ENCODE measurements at places on chromosomes 12 and 14.

- no peak for DNase-seq
These were observed 70.5 kb downstream of the LIN52 start for GRCh38 chr14:74155287-74155686.

- peak; percentile 6 for DNase-seq
These were observed 40.1 kb upstream of the CISTR start for GRCh38 chr12:53791735-53792326.

- DNase-seq = no peak
These were observed 3.5 kb downstream of the CLEC9A start for GRCh38 chr12:10033783-10034545.

DNA sequence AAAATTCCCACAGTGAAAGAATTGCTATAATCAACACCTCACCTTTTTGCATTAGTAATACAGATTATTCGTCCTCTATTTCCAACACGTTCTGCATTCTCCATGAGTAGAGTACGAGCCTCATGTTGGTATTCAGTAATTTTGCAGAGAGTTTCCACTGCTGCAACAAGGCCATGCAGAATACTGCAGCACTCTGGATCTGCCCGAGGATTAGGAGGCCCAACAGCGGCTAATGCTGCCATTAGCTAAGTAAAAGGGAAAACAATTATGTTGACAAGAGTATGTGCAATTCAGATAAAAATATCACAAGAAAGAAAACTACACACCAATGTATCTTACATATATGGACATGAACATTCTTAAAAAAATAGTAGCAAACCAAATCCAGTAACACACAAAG is 9.1 kb downstream of the INTS13 start:
- DNase-seq = no peak

GRCh38 chr12:122207391-122207790 is 3.9 kb downstream of the B3GNT4 start:
- no peak for DNase-seq

DNA sequence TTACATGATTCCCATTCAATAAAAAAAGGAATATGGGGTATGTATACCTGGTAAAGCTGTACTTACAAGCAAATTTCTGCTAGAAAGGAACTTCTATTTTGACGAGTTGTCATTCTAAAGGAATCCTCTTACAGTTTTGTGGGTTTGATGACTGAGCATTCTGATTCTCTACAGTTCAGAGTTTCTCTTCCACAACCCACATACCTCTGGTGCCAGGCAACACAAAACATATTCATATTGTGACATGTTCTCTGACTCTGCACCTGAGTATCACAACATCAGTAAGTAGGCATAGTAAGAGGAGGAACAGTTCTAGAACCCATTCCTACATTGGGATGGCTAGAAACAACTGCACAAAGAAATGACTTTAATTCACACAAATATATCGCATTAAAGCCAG is 636.6 kb downstream of the MED13L start:
- no peak for DNase-seq

DNA sequence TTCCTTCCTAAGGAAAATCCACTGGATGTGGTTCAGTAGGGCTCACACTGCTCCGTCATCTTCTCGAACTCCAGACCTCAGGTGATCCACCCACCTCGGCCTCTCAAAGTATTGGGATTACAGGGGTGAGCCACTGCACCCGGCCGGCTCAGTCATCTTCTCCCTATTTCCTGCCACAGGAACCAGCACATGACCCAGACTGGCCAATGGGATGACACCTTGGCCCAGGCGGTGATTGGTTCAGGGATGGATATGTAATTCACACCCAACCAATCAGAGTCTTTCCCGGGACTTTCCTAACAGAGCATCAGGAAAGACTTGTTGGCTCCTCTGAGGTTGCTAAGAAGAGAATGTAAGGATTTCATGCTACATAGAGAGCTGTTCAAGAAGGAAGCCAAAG is 19.2 kb upstream of the C12orf76 start:
- DNase-seq = no peak

GRCh38 chr14:83421711-83422110 is 1888.1 kb upstream of the SEL1L start:
- no peak for DNase-seq

- DNase-seq = no peak
These were observed 61.0 kb downstream of the PPM1A start for GRCh38 chr14:60309867-60310552.

- DNase-seq = peak; percentile 45
These were observed 1.5 kb downstream of the IRF2BPL start for GRCh38 chr14:77026930-77027537.

- DNase-seq = peak; percentile 66
These were observed 24.5 kb downstream of the GPRC5D start for GRCh38 chr12:12927211-12928079.

GRCh38 chr12:123938679-123939480 is 33.8 kb downstream of the CCDC92 start:
- peak; percentile 23 for DNase-seq

- no peak for DNase-seq
These were observed 8.8 kb downstream of the TNFRSF1A start for GRCh38 chr12:6333029-6333428.

DNA sequence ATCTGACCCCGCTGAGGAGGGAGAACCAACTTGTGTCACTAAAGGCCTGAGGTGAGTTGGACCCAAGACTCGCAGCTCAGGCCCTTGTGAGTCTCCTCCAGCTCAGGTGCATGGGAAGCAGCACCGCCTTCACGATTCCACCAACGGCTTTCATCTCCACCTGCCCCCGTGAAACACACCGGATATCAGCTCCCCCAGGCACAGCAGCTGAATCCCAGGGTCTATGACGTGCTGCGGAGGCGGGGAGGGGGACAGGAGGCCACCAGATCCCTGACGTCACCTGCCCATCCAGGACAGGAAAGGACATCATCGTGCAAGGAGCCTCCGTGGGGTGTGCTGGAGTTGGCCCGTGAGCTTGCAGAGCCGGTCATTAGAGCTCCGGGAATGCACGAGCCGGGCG is 18.5 kb upstream of the SFSWAP start:
- DNase-seq = no peak

- peak; percentile 72 for DNase-seq
These were observed 3.0 kb downstream of the SDSL start for GRCh38 chr12:113424915-113425823.

- no peak for DNase-seq
These were observed 53.3 kb upstream of the E2F7 start for GRCh38 chr12:77118696-77119095.

DNA sequence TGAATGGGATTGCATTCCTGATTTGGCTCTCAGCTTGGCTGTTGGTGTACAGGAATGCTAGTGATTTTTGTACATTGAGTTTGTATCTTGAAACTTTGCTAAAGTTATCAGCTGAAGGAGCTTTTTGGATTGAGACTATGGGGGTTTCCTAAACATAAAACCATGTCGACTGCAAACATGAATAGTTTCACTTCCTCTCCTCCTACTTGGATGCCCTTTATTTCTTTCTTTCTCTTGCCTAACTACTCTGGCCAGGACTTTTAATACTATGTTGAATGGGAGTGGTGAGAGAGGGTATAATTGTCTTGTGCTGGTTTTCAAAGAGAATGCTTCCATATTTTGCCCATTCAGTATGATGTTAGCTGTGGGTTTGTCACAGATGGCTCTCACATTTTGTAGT is 141.5 kb downstream of the CEP83 start:
- DNase-seq = no peak

DNA sequence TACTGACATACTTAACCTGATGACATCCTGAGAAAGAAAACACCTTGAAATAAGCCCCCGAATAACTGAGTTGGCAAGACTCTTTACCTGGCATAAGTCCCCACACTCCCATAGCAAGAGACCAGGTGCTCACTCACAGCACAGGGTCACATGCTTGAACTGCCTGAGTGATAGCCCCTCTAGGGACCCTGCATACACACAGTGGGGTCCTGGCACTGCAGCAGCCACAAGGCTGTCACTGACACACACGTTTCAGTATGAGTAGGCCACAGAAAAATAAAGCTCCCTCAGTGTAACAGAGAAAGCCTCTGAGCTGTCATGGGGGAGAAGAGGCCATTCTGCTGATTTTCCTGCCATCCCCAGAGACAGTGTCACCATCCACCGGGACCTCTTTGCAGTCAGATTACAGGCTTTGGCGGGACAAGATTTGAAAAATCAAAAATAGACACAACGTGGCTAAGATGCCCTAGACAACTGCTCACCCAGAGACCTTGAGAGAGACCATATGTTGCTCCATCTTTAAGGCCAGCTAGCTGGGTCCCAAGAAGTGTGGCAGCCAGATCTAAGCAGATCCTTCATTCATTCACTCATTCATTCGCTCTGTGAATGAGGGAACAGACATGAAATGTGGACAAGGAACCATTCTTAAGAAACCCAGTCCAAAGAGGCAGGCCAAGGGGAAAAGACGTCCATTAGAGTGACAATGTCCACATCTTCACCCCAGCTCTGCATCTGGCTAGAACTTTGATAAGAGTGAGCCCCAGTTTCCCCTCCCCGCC is 1.6 kb downstream of the SCARB1 start:
- no peak for DNase-seq

DNA sequence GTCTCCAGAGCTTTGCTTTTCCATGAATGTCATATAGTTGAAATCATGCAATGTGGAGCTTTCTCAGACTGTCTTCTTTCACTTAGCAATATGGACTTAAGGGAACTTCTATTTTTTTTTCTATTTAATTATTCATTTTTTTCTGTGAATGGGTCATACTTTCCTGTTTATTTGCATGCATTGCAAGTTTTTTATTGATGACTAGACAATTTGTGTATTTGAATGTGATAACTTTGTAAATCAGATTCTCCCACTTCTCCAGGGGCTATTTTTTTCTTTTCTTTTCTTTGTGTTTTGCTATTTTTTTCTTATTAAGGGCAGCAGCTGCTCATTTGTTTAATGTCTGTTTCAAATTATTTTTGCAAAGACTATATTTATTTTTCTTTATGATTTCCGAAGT is 1019.8 kb upstream of the ATXN7L3B start:
- no peak for DNase-seq

- no peak for DNase-seq
These were observed 9.2 kb upstream of the PLBD1 start for GRCh38 chr12:14576896-14577295.

- no peak for DNase-seq
These were observed 94.2 kb upstream of the FGD4 start for GRCh38 chr12:32305163-32305562.

- no peak for DNase-seq
These were observed 1489.4 kb downstream of the AACS start for GRCh38 chr12:126554625-126555024.

DNA sequence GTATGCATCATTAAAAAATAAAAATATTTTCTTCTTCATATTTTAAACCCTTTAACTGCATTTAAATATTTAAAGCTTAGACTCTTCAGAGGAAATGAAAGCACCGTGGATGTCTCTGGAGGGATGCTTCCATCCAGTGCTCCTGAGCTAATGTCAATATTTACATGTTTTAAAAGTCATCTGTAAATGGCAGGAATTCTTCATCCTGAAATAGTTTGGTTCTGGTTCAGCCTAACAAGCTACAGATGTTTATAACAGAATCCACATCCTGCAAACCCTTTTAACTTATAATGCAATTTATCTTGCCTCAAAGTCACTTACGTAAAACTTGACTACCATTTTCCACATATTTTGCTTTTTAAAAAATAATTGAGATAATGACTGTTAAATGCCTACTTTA is 1207.3 kb downstream of the SLC16A7 start:
- no peak for DNase-seq

DNA sequence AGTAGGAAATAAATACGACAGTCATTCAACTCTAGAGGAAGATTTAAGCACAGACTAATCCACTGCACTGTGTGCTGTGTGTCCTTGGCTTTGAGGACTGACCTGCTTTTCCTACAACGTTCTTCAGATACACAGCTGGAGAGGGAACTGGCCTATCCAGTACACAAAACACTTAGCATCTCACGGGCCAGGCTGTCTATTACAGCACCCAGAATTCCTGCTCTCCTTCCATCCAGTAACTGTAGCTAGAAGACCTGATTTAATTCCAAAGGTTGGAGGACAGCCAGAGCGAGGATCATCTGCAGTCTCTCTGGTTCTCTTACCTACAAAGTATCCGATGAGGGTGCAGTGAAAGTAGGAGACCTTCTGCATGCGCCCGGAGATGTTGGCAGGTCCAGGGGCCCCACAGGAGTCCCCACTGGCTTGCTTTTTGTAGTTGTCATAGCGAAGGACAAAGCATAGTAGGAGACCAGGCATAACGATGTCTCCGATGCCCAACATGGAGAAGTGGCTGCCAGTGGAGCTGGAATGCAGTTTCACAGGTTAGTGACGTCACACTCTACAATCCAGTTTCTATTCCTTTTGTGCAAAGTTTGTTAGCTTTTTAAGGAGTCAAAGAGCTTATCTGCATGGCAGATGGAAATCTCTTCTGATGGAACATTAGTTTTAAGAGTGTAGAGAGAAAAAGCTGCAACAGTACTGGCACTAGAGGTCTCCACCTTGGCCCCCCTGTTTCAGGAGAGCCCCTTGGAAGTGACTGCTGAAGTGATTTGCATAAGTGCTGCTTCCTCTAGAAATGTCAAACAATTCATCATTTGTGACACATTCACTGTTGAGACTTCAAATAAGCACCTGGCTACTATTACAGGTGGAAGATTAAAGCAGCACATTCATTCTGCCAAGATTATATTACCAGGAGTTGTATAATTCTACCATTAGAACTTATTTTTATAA is 41.7 kb downstream of the ACADS start:
- no peak for DNase-seq

- no peak for DNase-seq
These were observed 102.1 kb downstream of the DENND5B start for GRCh38 chr12:31488737-31489338.

- no peak for DNase-seq
These were observed 126.9 kb downstream of the PAPOLA start for GRCh38 chr14:96629082-96629481.

- DNase-seq = no peak
These were observed 460.9 kb downstream of the ZFP36L1 start for GRCh38 chr14:68331991-68332390.

- no peak for DNase-seq
These were observed 68.9 kb upstream of the SAV1 start for GRCh38 chr14:50736932-50737419.

- DNase-seq = no peak
These were observed 240.4 kb downstream of the CHST11 start for GRCh38 chr12:104697186-104697585.

GRCh38 chr12:101829639-101830366 is 956 bp downstream of the GNPTAB start:
- DNase-seq = no peak

- DNase-seq = no peak
These were observed at the start of gene DCAF5 for GRCh38 chr14:69152902-69153151. DCAF5 (minus strand) TSS chr14:69153119; CDS start chr14:69152978, 141 bp downstream.

DNA sequence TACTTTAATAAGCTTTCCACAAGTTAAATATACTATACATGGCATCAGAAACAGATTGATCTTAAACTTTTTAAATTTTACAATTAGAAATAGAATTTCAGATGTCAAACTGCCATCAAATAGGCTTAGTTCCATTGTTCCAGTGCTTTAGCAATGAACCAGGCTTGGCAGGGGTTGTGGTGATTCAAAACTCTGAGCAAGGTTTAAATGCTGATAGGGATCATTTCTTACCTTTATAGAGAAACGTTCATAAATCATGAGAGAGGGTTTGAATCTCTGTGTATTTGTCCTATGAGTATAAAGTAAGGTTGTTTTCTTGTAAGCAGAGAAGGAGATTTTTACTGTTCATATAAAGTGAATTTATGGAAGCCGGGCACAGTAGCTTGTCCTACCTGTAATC is 794.5 kb upstream of the TBX3 start:
- no peak for DNase-seq

- DNase-seq = no peak
These were observed 731 bp upstream of the PCNX4 start for GRCh38 chr14:60090864-60091519.

Measured in neural crest cell (in vitro differentiated cells).